ENCODE measurements at places on chromosomes 1 and 21.

GRCh38 chr21:27149034-27149433 lies 182.1 kb upstream of the ADAMTS5 start:
- DNase-seq: no peak

DNA sequence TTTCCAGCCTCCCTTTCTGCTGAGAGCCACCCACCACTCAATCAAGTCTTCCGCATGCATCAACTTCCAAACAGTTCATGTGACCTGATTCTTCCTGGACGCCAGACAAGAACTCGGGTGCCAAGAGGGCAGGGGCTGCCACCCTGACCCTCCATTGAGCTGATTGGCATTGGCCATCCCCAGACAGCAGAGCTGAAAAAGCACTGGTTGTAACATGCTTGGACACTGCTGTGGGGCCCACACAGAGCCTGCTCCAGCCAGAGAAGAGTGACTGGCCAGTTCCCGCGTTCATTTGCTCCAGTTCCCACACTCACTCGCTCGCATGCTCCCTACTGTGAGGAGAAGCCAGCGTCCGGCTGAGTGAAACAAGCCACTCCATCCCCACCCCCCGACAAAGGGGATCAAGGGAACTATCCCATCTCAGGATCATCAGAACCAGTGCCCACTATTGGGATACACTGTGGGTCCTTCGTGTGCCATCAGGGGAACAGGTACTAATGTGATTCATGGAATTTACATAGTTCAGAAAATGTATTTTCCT lies 420.3 kb downstream of the NPHP4 start:
- DNase-seq: no peak

DNA sequence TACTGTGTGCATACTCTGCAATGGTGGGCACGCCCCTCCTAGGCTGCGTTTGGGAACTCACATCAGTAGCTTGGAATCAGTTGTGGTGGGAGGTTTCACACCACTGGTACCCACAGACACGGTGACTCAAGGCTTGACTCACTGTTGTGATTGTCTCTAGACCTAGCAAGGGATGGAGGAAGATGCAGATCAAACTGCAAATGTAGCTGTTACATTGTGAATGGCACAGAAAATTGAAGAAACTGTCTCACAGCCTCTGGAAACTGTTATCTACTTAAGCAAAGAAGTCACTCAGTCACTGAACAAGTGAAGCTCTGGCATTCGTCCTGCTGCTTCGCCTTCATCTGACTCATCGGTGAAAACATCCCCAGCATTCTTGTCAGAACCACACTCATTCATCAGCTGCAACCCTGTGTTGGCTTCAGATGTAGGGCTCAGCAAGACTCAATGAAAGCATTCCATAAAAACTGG lies 59.5 kb downstream of the POFUT2 start:
- DNase-seq: peak; percentile 44

GRCh38 chr1:19049128-19049768 lies 92.8 kb upstream of the IFFO2 start:
- no peak for DNase-seq

DNA sequence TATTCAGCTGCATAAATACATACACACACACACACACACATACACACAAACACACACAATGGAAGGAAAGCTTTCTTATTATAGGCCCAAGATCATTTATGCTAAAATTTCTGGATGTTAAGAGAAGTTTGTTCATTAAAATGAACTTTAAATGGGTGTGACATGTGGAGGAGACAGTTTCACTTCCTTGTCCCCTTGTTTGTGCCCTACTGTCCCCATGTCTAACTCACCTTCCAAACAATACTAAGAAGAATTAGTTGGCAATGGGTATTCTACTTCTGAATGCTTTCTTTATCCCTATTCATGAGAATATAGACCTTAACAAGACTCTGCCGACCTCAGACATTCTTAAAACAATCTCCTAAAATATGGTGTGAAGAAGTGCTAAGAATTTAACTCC lies 63.5 kb upstream of the NRIP1 start:
- DNase-seq: no peak

- no peak for DNase-seq
Measured at GRCh38 chr1:231719485-231720183, 93.0 kb downstream of the DISC1 start.

DNA sequence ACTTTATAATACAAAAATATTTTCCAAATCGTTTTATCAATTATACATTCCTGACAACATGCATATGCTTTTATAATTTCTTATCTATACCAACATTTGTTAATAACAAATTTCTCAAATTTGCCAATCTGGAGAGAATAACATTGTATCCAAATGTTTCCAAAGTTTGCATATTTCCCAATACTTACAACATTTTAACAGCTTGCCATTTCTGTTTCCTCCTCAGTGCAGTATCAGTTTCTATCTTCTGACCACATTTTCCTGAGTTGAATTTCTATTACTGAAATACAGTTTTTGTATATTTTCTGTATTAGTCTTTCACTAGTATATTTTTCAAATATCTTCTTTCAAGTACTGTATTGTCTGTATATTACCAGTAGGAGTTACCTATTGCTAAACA lies 1594.3 kb downstream of the PLA2G4A start:
- no peak for DNase-seq

- DNase-seq: no peak
Measured at GRCh38 chr1:164723296-164723798, 164.4 kb downstream of the PBX1 start.

DNA sequence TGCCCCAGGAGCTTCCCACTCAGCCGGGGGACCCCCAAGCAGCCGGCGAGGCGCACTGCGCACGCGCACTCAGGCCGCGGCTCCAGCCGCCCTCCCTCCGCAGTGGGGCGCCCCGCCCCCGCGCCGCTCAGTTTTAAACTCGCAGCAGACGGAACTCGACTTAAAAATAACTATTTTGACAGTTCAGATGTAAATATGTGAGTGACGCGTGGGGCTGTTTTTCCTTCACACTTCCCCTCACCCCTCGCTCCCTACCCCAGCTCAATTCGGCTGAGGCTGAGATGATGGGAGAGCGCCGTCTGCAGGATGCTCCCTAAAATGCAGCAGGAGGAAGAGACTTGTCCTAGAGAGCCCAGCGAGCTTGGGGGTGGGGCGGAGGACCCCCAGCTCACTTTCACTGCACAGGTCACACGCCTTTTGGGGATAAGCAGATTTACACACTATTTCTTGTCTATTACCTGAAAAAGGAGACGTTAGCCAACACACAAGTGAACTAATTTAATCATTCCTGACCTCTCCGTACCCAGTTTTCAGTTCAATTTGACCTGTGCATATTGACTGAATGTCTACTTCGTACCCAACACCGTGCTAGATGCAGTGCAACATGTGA lies 8.9 kb upstream of the LEMD1 start:
- peak; percentile 25 for DNase-seq

GRCh38 chr21:32364387-32364786 lies 28.4 kb downstream of the URB1 start:
- no peak for DNase-seq

DNA sequence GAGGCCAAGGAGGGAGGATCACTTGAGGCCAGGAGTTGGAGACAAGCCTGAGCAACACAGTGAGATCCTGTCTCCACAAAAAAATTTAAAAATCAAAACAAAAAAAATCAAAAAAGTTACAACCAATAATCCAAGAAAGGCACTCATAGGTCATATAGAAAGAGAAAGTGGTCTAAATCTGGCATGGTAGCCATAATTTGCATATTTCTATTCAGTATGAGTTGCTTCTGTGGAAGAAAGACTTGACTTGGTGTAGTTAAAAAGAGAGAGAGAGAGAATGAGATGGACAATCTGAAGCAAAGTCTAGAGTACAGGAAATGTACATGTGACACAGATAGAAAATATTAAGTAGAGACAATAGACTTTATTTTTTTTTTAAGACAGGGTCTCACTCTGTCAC lies 22.5 kb downstream of the JMJD4 start:
- no peak for DNase-seq

GRCh38 chr1:225453797-225454648 lies 26.2 kb upstream of the LBR start:
- DNase-seq: peak; percentile 46

GRCh38 chr1:160346958-160347357 lies 3.8 kb downstream of the NCSTN start:
- no peak for DNase-seq

DNA sequence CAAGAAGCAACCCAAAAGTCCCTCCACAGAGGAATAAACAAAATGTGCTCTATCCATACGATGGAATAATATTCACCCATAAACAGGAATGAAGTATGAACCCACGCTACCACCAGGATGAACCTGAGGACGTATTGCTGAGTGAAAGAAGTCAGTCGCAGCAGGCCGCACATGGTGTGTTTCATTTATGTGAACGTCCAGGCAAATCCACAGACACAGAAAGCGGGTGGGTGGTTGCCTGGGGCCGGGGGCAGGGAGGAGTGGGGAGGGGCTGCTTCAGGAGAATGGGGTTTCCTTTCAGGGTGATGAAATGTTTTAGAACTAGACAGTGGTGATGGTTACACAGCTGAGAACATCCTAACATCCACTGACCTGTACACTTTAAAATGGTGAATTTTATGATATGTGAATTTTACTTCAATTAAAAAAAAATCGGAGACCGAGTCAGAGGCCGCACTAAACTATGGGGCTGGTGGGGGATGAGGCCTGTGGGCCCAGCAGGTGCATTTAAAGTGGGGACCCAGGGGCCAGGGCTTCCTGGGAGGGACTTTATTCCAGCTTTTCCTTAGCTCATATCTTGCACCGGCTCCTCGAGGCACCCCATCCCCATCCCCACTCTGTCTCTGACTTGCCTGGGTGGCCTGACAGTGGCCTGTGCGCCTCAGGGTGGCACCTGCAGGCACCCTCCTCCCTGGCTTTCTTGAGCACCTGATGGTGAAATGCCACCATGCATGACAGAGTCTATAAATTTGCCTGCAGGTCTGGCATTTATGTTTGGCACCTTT lies 392.6 kb upstream of the VAMP3 start:
- no peak for DNase-seq

- no peak for DNase-seq
Measured at GRCh38 chr1:97143236-97143882, 421.8 kb downstream of the PTBP2 start.

DNA sequence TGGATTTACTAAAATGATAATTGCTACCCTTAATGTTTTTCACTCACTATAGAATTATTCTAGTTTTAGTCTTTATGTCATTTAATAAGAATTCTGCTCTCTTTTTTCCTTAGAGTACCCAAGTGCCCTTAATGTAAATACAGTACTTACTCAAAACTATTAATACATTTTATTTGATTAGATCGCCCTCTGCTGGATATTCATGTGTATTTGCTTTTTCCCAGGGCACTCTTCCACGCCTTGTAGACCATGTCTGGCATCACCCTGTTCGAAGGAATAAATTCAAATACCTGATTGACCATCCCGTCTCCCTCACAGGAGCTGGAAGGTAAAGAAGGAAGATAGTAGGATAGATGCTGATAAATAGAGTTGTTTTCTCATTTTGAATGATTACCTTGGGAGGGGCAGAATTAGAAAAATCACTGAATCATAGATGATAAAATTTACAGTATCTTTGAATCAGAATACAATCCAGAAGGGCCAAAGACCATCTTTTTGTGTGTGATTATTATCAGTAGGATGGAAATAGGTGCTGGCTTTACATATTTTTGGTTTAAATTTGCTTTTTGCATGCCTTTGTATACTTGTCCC lies 4.1 kb downstream of the AXDND1 start:
- peak; percentile 14 for DNase-seq

DNA sequence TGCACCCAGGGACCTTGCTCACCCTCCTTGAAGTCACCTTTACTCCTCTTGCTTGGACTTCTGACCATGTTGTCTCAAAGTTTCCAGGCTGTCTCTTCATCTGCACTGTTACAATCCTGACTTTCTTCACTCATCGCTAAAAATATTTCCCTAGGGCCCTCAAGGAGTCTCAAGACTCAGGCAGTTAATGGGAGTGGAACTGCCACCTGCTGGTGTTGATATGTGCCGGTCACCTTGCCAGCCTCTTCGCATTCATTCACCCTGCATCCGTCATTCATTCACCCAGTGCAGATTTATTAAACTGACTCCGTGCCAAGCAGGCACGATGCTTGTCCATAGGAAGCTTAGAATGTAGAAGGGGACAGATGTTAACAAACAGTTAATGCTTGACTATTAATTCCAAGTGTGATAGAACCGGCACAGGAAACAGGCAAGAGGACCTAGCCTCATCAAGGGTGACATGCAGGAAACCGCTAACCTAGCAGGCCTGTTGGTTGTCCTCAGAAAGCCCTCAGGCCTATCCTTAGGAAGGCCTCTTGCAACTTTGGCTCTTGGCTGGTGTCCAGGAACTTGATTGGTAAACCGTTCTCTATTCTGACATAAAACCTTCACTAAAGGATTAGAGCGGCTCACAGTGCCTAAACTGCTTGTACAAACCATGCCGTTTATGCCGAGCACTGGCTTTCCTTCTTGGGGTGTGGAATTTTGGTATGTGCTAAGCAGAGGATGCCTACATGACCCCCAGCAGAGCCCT lies 342.2 kb downstream of the CAMTA1 start:
- DNase-seq: no peak

- DNase-seq: no peak
Measured at GRCh38 chr1:27564710-27565649, 39.0 kb downstream of the AHDC1 start.

DNA sequence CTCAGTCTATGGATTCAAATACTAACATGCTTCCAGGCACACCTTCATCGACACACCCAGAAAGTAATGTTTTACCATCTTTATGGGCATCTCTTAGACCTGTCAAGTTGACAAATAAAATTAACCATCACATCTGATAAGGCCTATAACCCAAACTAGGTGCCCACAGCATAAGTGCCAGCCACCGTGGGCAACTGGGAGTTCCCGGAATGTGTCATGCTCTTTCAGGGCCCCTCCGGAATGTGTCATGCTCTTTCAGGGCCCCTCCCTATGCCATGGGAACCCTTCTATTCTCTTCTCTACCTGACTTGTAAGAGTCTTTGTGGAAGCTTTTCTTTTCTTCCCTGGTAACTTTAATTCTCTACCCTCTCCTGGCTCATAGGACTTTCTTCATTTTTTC lies 26.6 kb downstream of the KRTAP24-1 start:
- DNase-seq: no peak

- no peak for DNase-seq
Measured at GRCh38 chr1:76554283-76554682, 313.0 kb upstream of the ST6GALNAC5 start.

DNA sequence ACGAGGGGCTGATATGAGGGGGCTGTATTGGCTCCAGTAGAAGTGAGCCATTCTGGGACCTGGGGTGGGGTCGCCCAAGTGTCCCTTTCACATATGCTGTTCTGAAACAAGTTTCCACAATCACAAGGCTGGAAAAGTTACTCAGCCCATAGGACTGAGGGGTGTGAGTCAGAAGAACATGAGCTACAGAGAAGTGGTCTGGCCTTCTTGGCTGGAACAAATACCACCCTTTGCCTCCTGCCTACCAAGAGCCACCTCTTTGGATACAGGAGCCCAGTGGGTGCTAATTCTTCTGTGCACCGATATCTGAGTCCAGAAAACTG lies 42.4 kb downstream of the MEF2D start:
- DNase-seq: no peak

GRCh38 chr1:22122273-22123070 lies 20.4 kb downstream of the WNT4 start:
- no peak for DNase-seq

DNA sequence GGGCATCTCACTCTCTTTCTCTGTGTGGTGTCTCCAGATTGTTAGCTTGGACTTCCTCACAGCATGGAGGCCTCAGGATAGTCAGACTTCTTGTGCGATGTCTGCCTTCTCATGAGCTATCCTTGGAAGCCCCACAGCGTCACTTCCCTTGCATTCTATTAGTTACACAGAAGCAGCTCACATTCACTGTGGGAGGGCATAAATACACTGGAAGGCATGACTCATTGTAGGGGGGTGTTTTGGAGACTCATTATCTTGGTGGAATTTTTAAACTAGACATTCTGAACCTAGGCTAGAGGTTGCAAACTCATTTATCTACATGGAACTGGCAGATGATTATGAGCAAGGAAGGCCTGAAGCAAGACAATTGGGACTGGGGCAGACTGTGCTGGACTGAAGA lies 21.4 kb upstream of the FASLG start:
- no peak for DNase-seq
